ENCODE measurements at places on chromosomes 11 and 22.

DNA sequence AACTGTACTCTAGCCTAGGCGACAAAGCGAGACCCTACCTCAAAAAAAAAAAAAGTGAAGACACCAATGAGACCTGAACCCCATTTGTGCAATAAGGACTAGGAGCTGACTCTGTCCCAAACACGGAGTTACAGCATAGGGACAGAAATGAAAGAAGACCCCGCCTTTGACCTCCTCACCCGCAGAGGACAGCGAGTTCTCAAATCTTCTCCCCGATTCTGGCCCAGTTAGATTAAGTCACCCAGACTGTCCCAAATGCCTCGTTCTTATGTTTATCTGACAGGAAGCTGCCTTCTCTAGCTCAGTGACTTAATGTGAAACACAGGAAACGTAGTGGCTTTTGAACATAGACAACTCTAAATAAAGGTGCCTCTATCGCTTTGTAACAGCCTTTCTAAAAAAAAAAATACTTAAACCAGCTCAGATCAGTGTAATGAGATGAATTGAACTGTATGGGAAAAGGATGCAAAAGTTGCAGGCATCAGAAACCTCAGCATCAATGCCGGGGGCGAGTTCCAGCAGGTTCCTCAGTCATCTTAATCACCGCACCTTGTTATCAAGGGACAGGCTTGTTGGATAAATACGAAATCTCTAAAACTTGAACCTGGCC, 10.6 kb downstream of the MYH9 start:
- DNase-seq: no peak

GRCh38 chr11:28123151-28123581, 15.0 kb downstream of the METTL15 start:
- DNase-seq: no peak

- DNase-seq: no peak
These were observed 73.1 kb downstream of the FBLN1 start for GRCh38 chr22:45575607-45576272.

DNA sequence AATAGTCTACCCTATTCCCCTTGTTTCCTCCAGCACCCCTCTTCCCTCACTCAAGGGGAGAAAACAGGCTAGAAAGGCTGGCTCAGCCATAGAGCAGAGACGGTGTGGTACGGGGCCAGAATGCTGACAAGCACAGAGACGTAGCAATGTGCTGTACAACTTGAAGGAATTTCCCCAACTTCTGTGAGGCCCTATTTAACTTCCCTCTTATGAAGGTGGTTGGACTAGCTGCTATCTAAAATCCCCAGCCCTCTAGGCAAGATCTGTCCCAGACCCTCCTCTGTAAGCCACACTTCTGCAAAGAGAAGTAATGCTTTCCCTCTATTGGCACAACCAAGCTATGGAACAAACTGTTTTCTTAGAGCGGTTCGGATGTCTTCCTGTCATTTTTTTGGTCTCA, 37.8 kb downstream of the PLEKHA7 start:
- no peak for DNase-seq

- no peak for DNase-seq
These were observed 42.1 kb downstream of the RIC3 start for GRCh38 chr11:8126649-8127289.

DNA sequence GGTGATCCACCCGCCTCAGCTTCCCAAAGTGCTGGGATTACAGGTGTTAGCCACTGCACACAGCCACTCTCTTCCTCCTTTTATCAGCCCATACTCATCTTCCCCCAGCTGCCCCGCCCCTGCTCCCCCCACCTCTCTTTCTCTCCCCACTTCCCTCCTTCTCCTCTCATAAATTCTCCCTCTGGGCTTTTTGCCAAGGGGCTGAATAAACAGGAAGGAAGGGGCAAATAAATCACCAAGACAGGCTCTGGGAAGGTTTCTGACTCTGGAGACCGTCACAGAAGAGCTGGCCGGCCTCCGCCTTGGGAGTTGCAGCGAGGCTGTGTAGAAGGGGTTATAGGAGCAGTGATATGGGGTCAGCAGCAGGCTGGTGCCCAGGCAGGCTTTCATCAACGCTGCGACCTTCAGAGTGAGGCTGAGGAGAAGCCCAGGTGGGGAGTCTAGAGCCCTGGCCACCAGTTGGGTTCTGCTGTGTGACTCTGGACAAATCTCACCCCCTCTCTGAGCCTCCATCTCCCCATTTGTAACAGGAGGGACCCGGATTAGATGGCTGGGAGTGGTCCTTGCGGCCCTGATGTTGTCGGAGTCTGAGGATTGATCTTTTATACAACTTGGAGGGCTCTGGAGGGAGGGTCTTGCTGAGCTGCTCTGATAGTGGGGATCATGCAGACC, 62.6 kb upstream of the RASD2 start:
- no peak for DNase-seq

- DNase-seq: no peak
These were observed 5.0 kb upstream of the OR52E6 start for GRCh38 chr11:5846701-5847100.

DNA sequence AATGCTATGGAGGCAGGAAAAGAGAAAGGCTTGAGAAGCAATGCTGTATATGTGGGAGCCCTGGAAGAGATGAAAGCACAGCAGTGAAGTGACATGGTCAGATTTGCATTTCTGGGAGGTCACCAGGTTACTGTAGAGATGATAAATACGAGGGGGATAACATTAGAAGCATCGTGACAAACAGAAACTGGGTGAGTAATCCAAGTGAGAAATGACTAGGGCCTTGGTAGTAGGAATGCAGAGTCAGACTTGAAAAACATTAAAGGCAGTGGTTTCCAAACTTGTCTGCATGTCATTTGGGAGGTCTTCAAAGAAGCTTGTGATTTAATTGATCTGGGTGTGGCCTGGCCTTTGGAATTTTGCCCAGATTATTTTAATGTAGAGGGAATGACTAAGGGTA, 43.9 kb downstream of the CCDC34 start:
- no peak for DNase-seq

DNA sequence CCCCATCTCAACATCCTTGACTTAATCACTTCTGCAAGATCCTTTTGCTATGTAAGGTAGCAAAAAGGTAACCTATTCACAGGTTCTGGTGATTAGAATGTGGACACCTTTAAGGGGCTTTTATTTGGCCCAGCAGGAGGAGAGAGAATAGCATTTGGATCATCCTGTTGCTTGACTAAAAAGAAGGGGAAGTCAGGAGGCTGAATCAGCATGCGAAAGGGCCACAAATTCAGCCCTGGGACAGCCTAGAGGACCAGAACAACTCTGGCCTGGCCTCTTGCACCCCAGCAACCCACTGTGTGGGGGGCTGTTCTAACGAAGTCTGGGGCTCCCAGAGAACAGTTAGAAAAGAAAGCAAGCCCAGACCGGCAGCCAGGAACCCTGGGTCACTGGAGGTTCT, 3.2 kb upstream of the HMOX1 start:
- no peak for DNase-seq

DNA sequence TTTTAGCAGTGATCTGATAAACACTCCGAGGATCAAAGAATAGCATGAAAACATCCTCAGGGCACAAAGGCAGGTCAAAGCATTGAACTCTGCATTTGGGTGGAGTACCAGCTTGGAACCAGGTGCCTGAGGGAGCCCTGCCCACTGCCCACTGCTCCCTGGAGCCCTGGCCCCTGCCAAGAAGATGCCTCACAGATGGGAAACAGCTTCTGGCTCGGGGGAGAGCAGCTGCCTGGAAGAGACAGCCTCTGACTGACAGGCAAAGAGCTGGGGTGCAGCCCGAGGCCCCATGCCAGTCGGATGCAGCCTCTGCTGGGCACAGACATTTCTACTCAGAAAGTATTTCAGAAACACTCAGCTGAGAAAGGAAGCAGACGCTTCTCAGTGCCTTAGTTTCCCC, 13.2 kb downstream of the LMO1 start:
- DNase-seq: no peak

- no peak for DNase-seq
These were observed 96.6 kb downstream of the KCNC1 start for GRCh38 chr11:17831228-17831627.

GRCh38 chr22:27134315-27134701, 476.9 kb downstream of the MIAT start:
- DNase-seq: no peak

GRCh38 chr11:36450110-36450572, 59.9 kb downstream of the TRAF6 start:
- DNase-seq: no peak

DNA sequence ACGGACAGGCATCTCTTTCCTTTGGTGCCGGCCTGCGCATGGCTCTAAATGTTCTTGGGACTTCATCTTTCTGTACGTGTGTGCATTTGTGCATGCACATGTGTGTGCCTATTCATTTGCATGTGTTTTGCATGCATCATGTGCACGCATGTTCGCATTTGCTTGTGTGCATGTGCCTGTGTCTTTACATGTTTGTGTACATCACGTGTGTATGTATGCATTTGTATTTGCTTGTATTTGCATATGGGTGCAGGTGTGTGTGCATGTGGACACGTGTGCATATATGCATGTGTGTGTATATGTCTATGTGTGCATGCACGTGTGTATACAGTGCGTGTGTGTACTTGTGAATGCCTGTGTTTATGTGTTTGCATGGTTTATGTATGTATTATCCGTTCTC, 13.5 kb upstream of the FADD start:
- DNase-seq: no peak

DNA sequence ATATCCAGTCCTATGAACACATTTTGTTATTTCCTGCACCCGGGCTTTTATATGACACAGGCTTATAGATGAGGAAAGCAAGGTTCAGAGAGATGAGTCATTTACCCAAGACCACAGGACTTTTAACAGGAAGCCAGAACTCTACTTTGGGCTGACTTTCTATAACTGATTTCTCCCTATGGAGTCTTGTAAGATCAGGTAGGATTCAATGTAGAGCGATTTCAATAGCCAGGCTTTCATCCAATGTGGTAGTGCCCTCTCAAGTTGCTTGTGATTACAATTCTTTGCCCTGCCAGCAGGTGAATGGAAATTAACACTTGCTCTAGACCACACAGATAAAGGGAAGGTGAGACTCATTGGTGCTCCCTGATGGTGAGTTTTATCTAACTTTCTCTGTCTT, 378.3 kb downstream of the INSC start:
- no peak for DNase-seq

- no peak for DNase-seq
These were observed 4.9 kb downstream of the PC start for GRCh38 chr11:66953081-66953833.

DNA sequence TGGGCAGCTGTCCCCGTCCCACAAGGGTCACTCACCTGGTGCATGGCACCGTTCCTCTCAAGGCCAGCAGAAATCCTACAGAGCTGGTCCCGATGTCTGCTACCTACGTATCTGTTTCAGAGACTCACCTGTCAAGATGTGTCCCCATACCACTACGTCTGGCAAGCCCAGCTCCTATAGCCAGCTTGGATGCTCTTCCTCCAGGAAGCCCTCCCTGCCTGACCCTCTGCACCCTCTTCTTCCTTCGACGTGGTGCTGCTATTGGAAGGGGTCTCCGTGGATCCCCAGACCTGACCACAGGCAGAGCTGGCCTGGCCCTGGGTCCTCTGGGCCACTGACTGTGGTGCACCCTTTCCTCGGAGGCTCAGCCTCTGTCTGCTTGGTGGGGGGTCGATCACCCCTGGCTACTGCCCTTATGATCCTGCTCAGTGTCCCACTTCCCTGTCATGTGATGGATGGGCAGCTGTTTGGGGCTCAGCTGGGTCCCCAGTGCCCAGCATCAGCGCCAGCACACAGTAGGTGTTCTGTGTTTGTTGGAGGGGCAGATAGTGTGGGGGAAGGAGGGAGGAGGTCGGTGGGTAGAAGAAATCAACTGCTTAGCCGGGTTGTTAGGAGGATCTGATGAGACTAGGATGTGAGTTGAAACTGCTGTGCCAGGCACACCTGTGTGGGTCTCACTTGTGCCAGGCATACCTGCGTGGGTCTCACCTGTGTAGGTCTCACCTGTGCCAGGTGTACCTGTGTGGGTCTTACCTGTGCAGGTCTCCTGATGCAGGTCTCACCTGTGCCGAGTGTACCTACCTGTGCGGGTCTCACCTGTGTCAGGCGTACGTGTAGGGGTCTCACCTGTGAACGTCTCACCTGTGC, 21.7 kb upstream of the ARHGAP8 start:
- DNase-seq: no peak

DNA sequence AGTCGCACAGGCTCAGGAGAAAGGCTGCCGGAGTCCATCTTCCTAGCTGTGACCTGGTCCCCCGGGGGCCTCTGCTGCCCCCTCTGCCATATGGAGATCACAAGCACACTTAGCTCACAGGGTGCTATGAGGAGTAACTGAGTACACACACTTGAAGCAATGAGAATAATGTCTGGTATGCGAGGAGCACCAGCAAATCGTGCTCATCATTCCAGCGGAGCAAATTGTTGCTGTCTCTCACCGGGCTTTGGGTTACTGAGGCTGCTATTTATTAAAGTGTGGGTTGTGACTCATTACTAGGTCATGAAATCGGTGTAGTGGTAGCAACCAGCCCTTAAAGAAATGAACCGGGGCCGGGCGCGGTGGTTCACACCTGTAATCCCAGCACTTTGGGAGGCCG, 48.1 kb upstream of the EIF3D start:
- no peak for DNase-seq

- no peak for DNase-seq
These were observed 1334.4 kb downstream of the LRRC4C start for GRCh38 chr11:40125054-40125453.

- DNase-seq: no peak
These were observed 492.1 kb upstream of the CADM1 start for GRCh38 chr11:115996125-115996807.

- DNase-seq: peak; percentile 75
These were observed 29.1 kb downstream of the MAP6 start for GRCh38 chr11:75639762-75640181.

DNA sequence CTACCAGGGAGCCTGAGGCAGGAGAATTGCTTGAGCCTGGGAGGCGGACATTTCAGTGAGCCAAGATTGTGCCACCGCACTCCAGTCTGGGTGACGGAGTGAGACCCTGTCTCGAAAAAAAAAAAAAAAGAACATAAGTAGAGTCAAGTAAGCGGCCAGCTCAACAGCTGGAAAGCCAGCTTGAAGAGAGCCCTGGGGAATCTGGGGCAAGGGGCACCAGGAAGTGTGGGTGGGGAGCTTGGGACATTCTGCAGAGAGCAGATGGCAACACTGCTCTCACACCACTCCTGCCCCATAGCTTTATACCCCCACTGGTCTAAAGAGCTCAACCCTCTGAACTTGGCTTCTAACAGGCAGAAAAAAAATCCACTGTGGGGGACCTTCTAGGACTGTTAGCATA, 505.6 kb downstream of the BUD13 start:
- DNase-seq: no peak

DNA sequence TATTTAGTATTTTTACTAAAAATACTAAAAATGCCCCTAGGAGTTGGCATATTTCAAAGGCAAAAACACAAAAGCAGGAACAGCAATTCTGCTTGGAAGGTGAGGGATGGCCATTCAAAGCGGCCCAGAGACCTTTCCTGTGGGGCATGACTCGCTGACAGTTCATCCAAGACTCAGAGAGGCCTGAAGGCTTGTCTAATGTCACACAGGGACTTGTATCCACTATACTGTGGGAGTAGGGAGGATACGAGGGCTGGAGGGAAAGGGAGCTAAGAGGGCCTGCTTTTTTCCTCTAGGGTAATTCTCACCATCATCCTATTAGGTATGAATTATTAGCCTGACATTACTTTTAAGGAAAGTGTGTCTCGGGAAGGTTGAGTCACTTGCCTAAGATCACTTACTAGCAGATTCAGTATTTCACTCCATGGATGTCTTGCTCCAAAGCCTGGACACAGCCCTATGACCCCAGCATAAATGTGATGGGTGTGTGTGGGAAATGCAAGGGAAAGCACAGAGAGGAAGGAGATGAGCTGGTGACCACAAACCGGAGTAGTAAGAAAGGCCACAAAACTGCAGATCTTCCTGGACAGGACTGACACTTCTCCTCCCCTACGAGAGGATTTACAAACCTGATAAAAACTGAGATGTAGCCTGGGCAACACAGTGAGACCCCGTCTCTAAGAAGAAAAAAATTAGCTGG, 16.7 kb upstream of the UCP3 start:
- DNase-seq: no peak

Data from nucleus accumbens (tissue), 56 donors.